ENCODE measurements at places on chromosomes 2 and 18.

GRCh38 chr18:46917803-46918600 is 600 bp downstream of the KATNAL2 start:
- peak; percentile 21 for DNase-seq

DNA sequence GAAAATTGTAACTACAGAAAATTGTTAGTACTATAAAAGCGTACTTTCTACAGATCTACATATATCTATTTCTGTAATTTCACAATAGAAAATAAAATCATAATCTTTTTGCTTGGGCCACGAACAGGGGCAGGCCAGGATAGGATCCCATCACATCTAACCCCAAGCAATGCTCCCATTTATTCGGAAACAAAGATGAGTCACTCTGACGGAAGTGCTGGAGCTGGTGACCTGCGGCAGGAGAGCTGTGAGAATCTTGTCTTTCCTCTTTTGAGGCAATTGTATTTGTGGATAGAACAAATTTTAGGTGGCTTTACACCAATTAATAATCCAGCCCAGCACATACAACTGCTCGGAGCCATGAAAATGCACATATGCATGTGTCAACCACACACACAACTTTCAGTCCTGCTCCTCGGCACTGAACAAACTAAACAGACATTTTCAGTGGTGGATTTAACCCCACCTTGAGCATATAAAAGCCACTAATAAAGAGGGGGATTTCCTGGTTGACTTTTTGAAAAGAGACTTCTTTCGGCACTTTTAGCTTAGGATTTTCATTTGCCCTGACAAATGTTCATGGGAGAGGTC is 22.3 kb upstream of the INSIG2 start:
- DNase-seq: no peak

DNA sequence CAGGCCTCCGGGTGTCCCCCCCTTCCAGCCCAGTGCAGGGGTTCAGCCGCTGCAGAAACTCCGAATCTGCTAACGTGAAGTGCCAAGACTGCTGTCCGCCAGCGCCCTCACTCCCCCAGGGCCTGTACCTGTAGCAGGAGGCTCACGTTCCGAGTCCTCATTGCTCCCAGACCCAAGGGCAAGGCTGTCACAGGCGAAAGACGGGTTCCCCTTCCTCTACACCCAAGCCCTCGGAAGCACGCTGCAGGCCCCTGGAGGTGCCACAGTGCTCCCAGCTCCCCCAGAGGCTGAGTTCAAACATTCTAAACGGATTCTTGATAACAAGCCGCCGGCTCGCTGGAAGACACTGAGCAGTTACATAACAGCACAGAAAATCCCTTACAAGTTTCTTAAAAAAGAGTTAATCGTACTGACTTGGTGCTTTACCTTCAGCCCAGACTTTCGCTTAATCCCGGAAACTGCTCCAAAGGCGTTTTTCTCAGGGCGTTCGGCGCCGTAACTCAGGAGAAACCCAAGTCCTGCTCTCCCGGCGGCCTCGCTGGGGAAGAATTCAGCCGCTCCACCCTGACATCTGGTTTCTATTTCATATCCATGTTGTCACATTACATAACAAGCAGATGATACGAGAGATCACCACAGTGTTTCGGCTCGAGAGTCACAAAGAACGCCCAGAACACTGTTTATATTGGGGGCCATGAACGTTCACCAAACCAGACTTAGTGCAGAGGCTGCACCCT is 92.0 kb downstream of the HDAC4 start:
- DNase-seq: no peak

GRCh38 chr2:119478978-119479295 is 45.3 kb downstream of the SCTR start:
- no peak for DNase-seq

- no peak for DNase-seq
Measured at GRCh38 chr18:10995550-10995949, 153.8 kb downstream of the PIEZO2 start.

GRCh38 chr2:238108423-238109183 is 8.5 kb downstream of the ESPNL start:
- no peak for DNase-seq

DNA sequence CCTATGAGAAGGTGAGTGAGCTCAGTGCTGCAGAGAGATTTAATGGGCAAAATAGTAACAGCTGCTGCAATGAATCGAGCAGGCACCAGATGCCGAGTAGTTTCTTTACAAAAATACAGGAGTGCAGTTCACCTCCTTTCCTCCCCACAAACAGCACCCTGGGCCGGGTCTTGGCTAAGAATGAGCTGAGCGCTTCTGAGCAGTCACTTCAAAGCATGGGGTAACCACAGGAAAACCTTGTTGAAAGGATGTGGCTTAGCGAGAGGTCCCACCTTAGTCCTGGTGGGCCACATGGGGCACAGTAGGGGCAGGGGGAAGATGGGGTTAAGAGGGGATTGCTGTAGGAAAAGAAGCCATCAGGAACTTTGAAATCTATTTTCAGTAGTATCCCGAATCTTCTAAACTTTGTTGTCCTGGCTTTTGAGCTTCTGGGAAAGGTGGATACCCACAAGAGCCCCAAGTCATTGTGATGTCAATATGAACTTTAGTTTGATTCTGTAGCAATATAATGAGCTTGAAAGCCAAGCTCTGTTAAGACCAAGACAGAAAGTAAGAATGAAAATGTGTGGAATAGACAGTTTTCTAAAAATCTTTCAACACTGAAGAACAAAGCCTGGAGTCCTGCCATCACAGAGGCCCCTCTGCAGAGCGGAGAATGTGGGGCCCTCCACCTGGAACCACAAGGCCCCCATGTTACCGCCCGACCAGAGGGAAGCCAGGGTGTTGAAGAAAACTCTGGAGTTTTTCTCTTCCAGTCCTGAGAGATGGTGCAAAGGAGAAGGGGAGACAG is 101.0 kb upstream of the ZNF236 start:
- no peak for DNase-seq

GRCh38 chr2:35864141-35864540 is 491.4 kb upstream of the CRIM1 start:
- DNase-seq: no peak

DNA sequence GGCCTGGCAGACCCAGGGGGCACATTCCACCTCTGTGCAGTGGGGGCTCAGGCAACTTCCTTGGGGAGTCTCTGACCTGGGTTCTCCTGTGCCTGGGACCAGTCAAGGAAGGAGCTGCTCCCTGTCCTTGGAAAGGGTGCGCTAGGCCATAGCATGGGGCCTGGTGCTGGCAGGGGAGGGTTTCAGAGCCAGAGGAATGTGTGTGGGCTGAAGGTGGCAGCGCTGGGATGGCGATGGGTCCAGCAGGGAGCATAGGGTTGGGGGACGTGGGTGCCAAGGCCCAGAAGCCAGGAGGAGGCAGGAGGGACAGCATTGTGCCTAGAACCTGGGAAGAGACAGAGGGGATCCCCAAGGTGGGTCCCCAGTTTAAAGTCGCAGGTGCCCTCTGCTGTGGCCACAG is 66.3 kb upstream of the TUBA3E start:
- DNase-seq: no peak

GRCh38 chr2:67867735-67868134 is 195.1 kb downstream of the C1D start:
- DNase-seq: peak; percentile 78

- DNase-seq: no peak
Measured at GRCh38 chr2:43088143-43089073, 138.0 kb downstream of the ZFP36L2 start.

- no peak for DNase-seq
Measured at GRCh38 chr2:55869637-55870325, 53.8 kb downstream of the EFEMP1 start.

DNA sequence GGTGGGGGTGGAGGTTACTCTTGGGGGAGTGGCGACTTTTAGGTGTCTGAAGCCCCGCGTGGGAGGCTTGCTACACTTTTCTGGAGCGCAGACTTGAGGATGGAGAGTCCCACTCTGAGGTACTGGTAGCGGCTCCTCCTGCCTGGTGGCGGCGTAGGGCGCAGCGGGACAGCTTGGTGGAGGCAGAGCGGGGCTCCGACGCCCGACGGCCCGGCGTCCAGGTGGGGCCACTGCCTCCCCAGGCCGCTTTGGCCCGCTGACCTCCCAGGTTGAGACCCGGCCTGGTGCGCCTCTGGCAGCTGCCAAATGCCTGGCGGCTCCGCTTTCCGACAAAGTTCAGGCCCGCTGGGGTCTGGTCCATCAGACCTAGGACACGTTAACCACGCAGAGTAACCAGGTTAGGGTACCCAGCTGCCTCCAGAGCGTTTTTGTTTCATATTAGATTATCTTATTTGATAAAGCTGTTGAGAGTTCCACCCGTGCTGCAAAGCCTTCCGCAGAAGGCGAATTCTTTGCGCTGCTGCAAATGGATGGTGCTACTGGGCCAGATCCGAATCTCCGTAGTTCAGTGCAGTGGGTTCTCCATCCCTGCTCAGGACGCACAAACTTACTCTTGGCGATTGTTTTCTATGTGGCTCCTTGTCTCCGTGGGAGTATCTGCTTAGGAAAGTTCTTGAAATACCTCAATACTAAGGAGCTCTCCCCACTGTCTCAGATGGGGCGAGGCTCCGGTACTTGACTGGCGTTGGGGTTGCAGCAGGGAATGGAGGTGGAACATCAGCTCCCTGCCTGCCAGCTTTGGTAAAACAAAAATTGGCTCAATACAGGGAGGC is 405.9 kb downstream of the XIRP2 start:
- DNase-seq: no peak
